Nucleus accumbens (tissue), 56 donors: ENCODE measurements at places on chromosomes 2 and 18.

- DNase-seq = no peak
These were observed 217.9 kb upstream of the RND3 start for GRCh38 chr2:150705357-150705756.

DNA sequence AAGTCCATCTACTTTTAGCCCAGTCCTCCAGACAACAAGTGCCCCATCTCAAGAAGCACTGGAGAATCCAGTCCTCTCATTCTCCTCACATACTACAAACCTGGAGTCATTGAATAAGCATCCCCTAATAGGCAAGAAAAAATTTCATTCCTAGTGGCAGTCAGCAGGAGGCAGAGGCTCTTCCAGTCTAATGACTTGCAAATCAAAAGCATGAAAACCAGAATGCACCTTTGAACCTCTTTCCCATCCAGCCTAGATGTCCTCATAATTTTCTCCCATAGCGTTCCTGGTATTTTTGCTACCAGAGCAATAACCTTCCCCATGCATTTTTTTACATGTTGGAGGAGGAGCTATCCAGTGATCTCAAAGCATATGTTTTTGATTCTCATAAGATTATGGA lies 252.6 kb downstream of the TTC32 start:
- DNase-seq = no peak

- no peak for DNase-seq
These were observed 886.3 kb downstream of the ERBB4 start for GRCh38 chr2:211652327-211652726.

DNA sequence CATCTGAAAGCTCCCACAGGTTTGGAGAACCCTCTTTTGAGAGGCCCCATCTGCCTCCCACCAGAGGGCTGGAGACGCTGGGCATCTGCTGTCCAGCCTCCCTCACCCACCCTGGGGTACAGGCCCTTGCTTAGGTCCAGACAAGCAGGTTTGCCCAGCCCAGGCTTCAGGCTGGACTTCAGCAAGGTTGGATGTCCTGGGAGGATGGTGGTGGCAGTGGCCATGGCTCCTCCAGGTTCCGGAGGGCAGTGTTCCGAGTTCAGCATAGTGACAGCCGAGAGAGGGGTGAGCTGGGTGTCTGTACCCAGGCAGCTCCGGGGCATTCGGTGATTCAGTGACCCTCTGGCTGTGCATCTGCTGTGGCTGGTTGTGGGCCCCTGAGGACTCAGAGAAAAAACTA lies 58.2 kb upstream of the HDAC4 start:
- no peak for DNase-seq

GRCh38 chr2:101956465-101957438 lies 35.0 kb upstream of the IL1R2 start:
- no peak for DNase-seq

GRCh38 chr2:58427572-58428095 lies 186.5 kb upstream of the FANCL start:
- DNase-seq = peak; percentile 64

GRCh38 chr18:21815101-21815500 lies 74.5 kb downstream of the MIB1 start:
- DNase-seq = no peak

DNA sequence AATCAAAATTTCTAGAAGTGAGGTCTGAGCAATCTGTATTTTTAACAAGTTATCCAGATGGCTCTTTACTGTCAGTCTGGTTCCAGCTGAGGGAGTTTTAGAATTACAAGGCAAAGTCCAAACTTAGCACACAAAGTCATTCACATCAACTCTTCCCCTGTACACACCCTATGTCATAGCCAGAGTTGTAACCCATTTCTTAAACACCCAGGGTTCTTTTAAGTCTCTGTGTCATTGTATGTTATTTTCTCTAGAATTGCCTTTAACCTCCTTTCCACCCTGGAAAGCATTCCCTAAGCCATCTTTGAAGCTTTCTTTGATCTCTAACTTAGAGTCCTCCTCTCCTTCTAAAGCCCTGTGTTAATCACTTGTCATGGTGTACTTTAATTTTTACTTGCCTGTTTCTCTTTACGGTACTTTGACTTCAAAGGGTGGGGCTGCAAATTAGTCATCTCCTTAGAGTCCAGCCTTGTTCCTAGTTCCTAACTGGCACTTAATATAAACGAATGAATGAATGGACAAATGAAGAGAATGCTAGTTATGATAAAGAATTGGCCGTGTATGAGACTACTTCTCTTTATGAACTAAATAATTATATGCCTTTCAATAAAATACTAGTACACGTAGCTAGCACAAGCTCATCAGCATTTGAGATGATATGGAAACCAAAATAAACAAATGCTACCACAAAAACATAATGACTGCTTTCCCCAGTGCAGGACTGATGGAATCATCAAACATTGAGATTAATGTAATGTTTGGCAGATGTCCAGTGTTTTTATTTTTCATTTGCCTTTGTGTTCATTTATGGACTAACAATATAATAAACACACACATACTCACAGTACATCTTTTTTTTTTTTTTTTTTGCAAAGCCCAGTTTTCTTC lies 11.9 kb upstream of the ACTR3 start:
- no peak for DNase-seq

- peak; percentile 35 for DNase-seq
These were observed 4.3 kb upstream of the ASIC4 start for GRCh38 chr2:219509780-219510511.

DNA sequence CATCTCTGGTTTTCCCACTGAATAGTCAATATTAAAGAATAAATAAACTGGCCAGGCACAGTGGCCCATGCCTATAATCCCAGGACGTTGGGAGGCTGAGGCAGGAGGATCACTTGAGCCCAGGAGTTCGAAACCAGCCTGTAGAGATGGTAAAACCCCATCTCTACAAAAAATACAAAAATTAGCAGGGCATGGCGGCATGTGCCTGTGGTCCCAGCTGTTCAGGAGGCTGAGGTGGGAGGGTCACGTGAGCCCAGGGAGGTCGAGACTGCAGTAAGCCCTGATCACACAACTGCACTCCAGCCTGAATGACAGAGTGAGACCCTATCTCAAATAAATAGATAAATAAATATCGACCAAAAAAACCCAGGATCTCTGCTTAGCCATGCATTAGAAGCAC lies 50.2 kb upstream of the BIN1 start:
- no peak for DNase-seq

GRCh38 chr2:61536180-61536571 lies 2.0 kb downstream of the XPO1 start:
- no peak for DNase-seq

GRCh38 chr2:203891474-203891873 lies 23.9 kb downstream of the CTLA4 start:
- no peak for DNase-seq

DNA sequence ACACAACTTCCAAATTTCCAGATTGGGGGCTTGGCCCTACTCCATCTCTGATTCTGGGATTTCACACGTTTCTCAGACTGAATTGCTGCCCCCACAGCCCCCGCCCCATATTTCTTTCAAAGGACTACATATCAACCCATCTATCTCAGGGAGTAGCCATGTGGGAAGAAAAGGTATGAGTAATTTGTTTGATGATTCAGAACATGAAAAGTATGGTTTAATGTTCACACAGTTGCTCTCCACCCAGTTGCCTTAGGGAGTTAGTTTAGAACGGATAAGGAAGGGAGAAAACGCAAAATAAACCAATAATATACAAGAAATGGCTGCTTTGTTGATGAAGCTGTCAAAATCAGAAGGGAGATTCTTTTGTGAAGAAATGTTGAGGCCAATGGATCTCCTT lies 145.1 kb downstream of the PIEZO2 start:
- no peak for DNase-seq

GRCh38 chr2:163191372-163191771 lies 352.8 kb upstream of the KCNH7 start:
- DNase-seq = no peak

DNA sequence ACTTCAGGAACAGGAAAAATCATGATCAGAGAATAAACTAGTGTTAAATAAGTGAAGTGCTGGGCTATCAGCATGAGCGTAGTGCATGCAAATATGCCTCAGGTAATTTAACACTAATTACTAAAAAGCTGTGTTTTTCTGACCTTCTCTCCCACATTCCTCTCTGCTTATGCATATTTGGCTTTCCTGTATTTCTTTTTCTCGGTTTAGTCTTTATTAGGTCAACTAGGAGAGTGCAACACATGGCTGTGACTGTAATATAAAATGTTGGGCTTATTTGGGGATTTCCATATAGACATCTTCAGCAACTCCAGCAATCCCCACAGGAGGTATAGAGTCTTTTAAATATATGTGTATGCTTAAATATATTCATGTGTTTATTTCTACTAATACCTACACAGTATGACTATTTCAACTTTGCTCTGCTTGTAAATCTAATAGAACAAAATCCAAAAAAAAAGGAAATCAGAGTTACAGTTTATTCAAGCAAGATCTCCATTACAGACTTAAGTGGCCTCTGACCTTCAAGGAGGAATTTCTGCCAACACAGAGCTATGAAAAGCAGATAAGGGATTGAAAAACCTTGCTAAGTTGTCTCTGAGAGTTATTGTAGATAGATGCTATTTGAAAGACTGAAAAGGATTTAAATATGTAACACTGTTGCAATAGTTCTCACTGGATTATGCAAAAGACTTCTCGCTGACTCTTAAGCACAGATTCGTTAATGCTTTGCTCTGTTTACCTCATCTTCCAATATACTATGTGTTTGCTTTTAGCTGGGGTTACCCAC lies 359.5 kb upstream of the RGPD4 start:
- no peak for DNase-seq

GRCh38 chr2:120470041-120470965 lies 124.4 kb downstream of the INHBB start:
- no peak for DNase-seq

DNA sequence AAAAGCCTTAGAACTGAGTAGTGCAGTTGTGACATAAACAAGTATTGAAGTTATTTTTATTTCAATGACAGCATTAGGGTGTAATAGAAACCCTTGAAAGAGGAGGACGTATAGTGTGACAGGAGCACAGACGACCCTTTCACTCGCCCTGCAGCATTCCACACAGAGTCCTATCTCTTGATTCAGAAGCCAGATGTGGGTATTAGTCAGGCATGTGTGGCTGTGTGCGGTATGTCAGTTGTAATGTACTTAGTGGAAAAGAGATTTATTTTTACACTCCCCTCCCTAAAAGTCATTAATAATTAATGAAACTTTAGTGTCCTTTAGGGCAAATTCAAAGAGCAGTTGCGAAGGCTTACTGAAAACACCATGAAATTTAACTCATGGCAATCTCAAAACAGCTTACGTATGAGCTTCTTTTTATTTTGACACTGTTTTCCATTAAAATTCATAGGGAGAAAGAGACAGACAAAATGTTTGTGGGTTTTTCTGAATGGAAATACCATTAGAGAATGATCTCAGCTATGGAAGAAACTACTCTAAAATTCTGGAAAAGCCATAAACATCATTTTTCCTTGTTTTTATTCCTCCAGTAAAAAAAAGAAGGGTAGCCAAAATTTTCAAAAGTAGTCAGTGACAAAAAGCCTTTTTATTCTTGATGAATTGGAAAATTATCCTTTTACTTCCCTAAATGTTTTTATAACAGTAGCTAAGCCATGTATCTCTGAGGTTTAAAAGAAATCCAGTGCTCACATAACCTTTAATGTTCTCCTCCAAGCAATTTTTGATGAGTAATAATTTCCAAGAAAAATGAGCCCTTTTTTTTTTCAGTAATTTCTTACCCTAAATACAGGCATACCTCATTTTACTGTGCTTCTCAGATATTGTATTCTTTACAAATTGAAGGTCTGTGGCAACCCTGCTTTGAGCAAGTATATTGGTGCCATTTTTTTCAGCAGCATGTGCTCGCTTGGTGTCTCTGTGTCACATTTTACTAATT lies 84.0 kb upstream of the DSEL start:
- no peak for DNase-seq

- DNase-seq = no peak
These were observed 60.4 kb downstream of the FAM117B start for GRCh38 chr2:202695166-202695565.

DNA sequence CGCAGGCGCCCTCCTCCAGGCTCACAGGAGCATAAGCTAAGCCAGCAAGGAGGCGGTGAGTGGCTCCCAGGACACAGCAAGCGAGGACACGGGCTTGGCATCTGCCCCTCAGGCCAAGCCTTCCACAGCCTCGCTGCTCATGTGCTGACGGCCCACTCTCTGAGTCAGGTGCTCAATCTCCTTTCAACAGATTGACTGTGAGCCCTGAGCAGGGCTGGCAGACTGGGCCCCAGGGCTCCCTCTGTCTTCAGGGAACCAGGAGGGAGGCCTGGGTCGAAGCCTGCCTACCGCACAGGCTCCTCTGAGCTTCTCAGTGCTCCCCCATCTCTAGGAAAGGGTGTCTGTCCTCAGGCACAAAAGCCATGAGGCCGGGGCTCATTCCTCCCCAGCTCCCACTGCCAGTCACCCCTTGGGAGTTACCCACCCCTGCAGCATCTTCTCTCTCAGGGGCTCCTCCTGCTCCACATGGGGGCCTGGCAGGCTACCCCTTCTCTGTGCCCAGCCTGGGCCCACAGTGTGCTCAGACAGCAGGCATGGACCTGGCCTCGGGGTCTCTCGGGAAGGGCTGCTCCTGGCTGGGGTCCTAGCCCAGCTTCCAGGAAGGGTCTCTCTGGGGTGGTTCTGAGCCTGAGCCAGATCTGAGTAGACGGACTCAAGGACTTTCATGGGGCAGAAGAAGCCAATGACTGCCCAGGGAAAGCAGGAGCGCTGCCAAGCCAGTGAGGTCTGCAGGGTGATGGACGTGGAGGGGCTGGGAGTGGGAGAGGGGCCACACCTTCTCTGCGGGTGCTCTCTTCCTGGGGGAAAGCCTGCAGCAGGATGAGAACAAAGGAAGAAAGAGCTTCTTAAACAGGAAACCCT lies 138.0 kb upstream of the GPC1 start:
- DNase-seq = no peak

- DNase-seq = no peak
These were observed 31.4 kb upstream of the KCMF1 start for GRCh38 chr2:84939426-84940087.

- DNase-seq = no peak
These were observed 115.6 kb upstream of the RMDN2 start for GRCh38 chr2:37809525-37809924.

DNA sequence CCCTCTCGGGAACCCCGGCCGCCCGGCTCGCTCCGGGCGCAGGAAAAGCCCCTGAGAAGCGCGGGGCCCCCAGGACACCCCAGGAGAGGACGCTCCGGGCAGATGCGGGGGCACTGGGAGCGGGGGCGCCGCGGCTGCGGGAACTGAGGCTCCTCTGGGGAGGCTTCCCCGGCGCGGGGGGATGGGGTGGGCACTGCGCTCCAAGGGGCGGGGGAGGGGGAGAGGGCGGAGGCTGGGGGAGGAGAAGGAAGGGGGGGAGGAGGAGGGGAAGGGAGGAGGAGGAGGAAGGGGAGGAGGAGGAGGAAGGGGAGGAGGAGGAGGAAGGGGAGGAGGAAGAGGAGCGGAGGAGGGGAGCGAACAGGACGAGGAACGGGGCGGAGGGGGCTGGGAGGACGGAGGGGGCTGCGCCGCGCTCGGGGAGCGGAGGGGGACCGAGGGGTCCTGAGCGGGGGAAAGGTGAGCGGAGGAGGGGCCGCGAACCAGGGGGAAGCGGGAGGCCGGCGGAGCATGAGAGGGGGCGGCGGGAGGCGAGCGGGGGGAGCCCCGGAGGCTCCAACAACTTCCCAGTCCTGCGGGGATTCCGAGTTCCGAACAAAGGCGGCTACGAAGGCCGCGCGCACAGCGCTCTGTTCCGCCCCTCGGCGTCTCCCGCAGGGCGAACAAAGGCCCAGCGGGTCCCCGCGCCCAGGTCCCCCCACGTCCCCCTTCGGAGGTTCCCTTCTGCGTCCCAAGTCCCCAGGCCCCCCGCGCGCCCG lies 742 bp downstream of the PXDN start:
- no peak for DNase-seq
